KG1 (cell line): ENCODE measurements at places on chromosomes 7 and 10.

- no peak for DNase-seq
These were observed 85.4 kb upstream of the PDGFA start for GRCh38 chr7:604884-605531.

DNA sequence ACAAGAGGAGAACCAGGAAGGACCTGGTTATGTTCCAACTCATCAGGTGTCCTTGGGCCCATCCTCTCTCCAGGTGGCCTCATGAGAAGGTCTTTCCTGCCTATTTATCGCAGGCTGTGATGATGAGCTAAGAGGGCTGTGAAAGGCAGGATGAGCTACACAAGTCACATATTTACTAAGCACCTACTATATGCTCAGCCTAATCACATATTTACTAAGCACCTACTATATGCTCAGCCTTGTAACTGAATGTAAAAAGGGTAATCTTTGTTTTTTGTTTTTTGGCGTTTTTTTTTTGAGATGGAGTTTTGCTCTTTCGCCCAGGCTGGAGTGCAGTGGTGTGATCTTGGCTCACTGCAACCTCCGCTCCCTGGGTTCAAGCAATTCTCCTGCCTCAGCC, 44.2 kb upstream of the NPFFR1 start:
- no peak for DNase-seq

DNA sequence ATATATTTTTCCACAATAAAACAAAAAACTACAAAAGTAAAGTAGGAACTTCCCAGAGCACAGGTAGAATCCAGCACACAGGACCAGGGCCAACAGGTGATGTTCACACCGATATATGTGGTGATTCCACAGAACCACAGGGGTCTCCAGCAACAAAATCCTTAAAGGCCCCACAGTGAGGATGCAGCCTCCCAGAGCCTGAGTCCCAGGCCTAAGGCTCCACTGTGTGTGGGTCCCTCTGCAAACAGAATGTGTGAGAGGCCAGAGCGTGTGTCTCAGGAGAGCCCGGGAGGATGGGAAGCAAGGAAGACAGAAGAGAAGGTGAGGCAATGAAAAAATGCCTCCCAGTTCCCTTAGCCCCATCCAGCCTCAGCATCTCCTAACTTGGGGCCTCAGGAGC, 173.9 kb downstream of the GRID1 start:
- DNase-seq, result no peak

DNA sequence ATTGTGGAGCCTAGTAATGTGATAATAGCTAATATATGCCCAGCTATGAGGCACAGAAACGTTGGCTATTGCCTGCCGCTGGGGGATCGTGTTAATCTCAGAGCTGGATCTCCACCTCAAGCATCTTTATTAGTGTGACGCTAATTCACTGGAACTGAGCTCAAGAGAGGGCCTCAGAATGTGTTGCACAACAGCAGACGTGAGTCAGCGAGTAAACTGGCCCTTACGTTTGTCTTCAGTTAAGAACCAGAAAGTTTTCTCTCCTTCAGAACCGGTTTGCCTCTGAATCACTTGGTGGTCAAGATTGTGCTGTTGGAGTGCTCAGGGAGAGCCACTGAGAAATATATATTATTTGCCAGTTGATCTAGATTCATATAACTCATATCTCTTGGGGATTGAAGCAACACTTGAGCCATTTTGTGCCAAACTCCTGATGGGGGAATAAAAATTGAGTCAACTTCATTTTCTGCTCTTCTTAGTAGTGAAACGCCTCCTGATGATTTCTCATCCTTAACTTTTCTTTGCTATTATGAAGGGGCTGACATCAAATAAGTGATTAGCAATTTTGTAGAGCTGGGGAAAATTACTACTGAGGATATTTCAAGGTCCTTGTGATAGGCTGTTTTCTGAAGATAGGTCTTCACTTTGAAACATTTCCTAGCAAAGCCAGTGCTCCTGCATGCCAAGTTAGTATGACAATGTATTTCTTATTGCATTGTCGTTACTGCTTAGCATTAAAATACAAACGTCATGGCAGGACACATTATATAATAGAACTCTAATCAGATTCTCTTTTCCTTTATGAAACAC, 22.3 kb downstream of the BZW2 start:
- no peak for DNase-seq

- DNase-seq, result no peak
These were observed 77.3 kb upstream of the SAMD8 start for GRCh38 chr10:75034131-75034512.

GRCh38 chr7:148921806-148922205, 37.7 kb upstream of the EZH2 start:
- DNase-seq, result no peak

GRCh38 chr7:38232502-38233366, 40.7 kb downstream of the TARP start:
- peak; percentile 40 for DNase-seq

- DNase-seq, result no peak
These were observed 725.4 kb downstream of the INHBA start for GRCh38 chr7:40977533-40977932.

- DNase-seq, result no peak
These were observed 224.2 kb upstream of the LYZL1 start for GRCh38 chr10:29064680-29065079.

GRCh38 chr10:78391585-78391984, 357.9 kb downstream of the RPS24 start:
- DNase-seq, result no peak

GRCh38 chr10:96895662-96896424, 63.7 kb downstream of the LCOR start:
- DNase-seq, result no peak

GRCh38 chr7:135681762-135682161, 19.4 kb downstream of the STMP1 start:
- DNase-seq, result no peak

- DNase-seq, result no peak
These were observed 69.6 kb downstream of the PDGFA start for GRCh38 chr7:450036-450435.

- no peak for DNase-seq
These were observed 130.9 kb upstream of the ANKRD1 start for GRCh38 chr10:91051829-91052228.

- DNase-seq, result no peak
These were observed 932 bp downstream of the NYAP1 start for GRCh38 chr7:100484673-100485045.

DNA sequence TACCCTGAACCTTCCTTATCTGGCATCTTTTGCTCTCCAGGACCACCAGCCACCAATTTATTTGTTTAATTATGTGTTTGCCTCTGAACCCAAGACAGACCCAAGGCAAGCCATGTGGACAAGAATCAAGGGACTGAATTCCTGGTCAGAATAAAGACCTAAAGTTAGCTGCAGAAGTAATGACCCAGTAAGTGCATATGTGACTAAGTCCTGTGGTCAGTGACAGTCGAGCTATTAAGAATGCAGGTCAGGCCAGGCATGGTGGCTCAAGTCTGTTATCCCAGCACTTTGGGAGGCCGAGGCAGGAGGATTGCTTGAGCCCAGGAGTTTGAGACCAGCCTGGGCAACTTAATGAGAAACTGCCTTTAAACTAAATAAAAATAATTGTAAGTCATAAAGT, 139.4 kb downstream of the CCDC71L start:
- DNase-seq, result no peak

DNA sequence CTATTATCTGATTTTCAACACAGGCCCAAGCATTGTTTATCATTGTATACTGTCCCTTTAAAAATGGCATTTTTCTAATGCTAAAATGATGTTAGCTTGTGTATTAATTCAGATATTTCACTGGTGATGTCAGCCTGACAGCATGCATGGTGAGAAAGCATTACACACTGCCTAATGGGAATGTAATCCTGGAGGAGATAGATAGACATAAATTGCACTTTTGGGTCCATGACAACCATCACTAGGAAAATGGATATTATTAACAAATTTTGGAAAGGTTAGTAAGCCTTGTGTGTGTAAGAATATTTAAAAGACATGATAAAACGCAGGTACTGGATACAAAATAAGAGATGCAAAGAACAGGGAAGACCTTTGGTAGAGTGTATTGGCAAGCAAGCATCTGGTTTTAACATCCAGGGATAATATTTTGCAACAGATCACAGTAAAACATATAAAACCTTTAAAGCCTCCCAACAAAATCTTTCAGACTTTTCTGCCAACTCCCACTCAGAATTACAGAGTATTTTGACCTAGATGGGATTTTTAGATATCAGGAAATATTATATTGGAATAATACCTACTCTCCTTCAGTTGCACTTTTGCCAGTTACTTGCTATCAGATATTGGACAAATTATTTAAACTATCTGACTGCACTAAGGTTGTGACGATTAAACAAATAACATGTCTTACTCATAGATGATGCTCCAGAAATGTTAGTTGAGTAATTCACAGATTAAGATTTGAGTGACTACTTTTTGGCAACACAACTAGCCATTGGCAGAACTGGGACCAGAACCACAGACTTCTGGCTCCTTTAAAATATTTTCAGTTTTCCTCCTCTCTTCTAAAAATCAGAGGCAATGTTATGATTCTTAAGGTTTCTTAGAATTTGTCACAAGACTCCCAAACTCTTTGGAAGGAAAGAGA, 291.6 kb upstream of the SEMA3C start:
- no peak for DNase-seq

DNA sequence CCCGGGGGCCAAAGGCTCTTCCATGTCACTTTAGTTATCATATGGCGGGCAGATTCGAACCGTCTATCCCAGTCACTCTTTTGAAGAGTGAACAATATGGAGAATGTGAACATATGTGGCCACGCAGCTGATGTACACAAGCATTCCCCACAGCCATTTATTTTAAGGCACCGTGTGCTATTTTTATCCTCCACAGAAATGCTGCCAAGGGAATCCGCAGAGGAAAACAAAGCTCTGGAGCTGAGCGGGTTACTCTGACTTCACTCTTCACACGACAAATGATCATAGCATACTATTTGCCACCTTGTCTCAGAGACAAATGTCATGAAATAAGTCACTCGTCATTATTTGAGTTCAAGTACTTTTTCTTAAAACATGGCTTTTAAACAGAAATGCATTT, 100.3 kb downstream of the CTBP2 start:
- no peak for DNase-seq

- DNase-seq, result peak; percentile 1
These were observed 26.8 kb upstream of the SORCS3 start for GRCh38 chr10:104614245-104614831.

- DNase-seq, result no peak
These were observed 142.3 kb downstream of the ARHGAP22 start for GRCh38 chr10:48462482-48463020.

GRCh38 chr7:67766906-67767410, 770.3 kb downstream of the TYW1 start:
- DNase-seq, result no peak

- DNase-seq, result no peak
These were observed 20.5 kb downstream of the TMEM270 start for GRCh38 chr7:73881352-73882046.
